ENCODE measurements at places on chromosomes 12 and 14.

GRCh38 chr12:3152892-3153291 is 75.7 kb downstream of the TSPAN9 start:
- DNase-seq = no peak

- DNase-seq = no peak
Observed at GRCh38 chr14:71988939-71989338, 56.7 kb downstream of the RGS6 start.

DNA sequence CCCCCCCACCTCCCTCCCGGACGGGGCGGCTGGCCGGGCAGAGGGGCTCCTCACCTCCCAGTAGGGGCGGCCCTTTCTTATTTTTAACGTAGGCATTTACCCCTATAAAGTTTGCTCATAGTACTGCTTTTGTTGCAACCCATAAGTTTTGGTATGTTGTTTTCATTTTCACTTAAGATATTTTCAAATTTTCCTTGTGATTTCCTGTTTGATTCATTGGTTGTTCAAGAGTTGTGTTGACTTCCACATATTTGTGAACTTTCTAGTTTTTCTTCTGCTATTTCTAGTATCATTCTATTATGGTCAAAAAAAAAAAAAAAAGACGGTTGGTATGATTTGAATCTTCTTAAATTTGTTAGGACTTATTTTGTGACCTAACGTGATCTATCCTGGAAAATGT is 6.5 kb downstream of the NOXRED1 start:
- no peak for DNase-seq

GRCh38 chr12:108618079-108618952 is 15.4 kb downstream of the SELPLG start:
- DNase-seq = peak; percentile 83

GRCh38 chr12:92828565-92828964 is 100.5 kb downstream of the EEA1 start:
- no peak for DNase-seq

DNA sequence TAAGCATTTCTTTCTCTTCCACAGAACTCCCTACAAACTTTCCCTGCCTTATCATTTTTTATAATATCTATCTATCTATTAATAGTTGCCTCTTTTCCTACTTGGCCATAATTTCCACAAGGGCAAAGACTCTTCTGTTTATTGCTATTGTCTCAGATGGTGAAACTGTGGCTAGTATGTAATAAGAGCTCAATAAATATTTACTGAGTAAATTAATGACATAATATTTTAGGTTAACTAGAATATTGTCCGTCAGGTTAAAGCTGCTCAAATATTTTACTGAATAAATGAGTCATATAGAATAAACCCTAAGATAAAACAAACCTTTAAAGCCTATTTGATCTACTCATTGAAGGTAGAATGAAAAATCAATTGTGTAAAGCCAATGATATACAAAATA is 240.5 kb downstream of the PPFIA2 start:
- no peak for DNase-seq

DNA sequence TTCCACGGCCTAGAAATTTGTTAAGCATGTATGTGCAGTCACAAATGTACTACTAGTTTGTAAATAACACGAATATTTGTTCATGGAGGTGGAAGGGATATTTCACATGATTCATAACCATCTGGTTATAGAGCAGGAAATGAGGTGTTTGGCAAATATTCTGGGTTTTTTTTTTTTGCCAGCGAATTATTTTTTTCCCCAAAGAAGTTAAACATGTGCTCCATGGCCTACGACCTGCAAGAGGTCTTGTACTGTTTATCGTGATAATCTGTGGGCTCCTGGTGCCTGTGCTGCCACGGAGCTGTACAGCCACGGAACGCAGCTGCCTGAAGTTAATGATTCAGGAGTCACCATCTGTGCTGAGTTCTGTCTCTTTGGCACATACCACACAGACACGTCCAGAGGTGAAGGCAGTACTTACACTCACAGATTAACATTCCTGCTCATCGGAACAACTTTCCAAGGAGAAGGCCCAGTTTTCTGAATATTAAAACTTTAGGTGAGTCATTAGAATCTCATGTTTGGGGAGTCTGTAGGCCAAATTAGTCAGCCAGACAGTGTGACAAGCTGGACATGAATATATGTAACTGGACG is 156.3 kb downstream of the TMX1 start:
- DNase-seq = no peak

DNA sequence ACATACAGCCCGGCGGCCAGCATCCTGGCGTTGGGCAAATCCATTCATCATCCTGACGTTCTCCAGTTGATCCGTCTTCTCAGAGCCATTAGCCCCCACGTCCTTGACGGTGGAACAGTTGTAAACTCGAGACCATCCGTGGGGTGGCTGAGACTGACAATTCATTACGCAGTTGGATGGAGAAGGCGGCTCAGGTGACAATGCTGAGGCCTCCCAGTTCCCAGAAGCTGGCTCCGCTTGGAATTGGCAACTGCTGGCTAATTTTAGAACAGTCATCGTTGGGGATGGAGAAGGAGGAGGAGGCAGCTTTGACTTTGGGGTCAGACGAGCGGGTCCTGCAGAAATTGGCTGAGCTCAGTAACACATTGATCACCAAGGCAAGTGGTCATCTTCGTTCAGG is 186.5 kb downstream of the PHETA1 start:
- DNase-seq = no peak

GRCh38 chr12:72053604-72054003 is 115.0 kb downstream of the TPH2 start:
- DNase-seq = no peak

GRCh38 chr12:24950231-24950834 is 1.4 kb upstream of the BCAT1 start:
- DNase-seq = peak; percentile 76

DNA sequence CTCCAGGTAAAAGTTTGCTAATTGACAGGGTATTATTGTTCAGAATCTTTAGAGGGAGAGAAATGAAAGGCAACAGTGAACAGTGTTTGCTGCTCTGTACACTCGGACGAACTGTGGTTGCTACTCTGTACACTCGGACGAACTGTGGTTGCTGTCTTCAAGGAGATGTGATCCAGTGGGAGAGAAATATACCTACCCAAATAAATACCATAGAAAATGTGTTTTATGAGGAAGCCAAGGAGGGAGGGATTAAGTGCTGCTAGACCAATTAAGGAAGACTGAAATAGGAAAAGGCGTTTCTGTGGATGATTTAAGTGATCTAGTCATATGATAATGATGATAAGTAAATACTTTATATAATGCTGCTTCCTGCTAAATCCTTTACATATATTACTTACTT is 2.7 kb downstream of the STK38L start:
- DNase-seq = no peak

DNA sequence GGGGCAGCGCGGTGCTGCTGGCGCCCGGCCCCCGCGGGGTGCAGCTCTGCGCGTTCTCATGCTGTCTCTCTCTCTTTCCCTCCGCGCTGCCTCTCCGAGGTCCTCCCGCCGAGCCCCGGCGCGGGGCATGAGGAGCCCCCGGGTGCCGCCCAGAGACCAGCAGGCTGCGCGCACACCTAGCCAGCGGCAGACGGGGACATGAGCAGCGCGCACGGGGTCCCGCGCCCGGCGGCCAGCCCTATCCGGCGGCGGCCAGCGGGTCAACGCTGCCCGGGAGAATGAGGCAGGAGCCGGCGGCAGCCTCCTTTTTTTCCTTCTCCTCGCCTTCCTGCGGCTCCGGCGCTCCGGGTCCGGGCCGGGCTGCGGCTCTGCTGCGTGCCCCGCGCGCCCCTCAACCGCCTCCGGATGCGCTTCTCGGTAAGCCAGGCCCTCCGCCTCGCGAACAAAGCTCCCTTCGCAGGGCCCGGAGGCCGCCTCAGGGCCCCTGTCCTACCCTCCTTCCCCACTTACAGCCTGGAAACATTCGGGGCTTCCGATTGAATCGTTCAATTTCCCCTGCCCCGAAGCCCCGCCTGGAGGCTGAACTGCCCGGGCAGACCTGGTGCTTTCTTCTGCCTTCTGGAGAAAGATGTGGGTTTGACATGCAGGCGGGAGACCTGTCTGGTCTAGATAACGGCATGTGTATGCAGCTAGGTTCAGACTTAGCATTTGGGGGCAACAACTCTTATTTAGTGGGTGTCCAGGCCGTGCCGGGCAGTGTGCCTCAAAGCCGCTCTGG is at the start of gene TUNAR:
Gene TUNAR, plus strand, starts transcription at position 72 of the 778 bp plus-strand sequence.
- no peak for DNase-seq

- peak; percentile 38 for DNase-seq
Observed at GRCh38 chr14:75561013-75561432, 17.4 kb upstream of the FLVCR2 start.

DNA sequence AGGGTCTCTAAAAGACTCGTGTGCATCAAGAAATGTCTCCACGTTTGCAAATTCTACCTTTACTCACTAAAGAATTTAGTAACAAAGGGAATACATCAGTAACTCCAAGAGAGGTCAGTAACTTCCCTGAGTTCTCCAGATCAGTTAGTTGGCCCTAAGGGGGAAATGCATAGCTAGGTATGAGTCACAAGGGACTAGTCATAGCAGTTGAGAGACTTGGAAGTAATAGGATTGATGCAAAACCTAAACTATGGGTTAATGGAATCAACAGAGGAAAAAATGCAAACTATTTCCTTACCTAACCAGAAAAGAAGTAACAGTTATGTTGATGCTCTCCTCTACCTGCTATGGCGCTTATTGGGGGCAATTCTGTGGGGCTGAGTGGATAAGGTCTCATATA is 148.8 kb upstream of the GARIN6 start:
- no peak for DNase-seq

DNA sequence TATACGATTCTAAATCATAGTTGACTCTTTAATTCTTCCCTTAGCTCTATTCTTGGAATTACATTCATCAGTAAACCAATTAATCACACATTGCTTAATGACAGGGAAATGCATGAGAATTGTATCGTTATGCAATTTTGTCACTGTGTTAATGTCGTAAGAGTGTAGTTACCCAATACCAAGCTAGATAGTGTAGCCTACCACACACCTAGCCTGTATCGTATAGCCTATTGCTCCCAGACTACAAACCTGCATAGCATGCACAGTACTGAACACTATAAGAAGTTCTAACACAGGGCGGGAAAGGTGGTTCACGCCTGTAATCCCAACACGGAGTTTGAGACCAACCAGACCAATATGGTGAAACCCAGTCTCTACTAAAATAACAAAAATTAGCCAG is 24.7 kb downstream of the HNRNPC start:
- no peak for DNase-seq

DNA sequence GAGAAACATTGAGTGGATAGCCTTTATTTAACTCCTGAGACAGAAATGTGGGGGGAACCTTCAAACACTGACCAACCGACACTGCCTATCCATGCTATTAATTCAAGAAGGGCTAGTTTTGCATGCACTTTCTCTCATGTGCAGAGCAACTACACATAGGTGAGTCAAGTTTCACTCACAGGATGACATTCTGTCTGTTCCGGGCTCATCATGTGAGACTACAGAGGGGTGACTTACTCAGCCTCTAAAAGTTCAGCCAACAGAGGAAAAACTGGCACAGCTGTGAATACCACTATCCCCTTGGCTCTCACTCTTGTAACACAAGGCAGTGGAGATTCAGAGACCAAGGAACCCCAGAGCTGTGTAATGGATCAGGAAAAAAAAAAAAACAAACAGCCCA is 13.3 kb downstream of the BEST3 start:
- DNase-seq = no peak

DNA sequence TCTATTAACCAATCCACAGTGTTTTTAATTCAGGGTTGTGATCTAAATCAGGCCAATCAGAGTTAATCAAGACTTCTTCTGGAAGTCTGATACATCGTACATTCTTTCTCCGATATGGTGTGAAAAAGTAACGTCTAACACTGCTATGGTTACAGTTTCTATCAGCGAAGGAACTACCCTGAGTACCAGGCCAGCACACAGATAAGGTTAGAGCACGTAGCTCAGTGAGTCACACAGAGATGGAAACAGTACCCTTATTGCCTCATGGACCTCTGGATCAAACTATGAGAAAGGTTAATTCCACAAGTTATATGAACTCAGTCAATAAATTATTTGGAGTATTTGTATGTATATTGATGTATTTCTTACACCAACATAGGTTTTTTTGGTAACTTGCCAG is 3.3 kb downstream of the OR6C68 start:
- DNase-seq = no peak

GRCh38 chr12:42761086-42761485 is 171.5 kb upstream of the PRICKLE1 start:
- DNase-seq = no peak

DNA sequence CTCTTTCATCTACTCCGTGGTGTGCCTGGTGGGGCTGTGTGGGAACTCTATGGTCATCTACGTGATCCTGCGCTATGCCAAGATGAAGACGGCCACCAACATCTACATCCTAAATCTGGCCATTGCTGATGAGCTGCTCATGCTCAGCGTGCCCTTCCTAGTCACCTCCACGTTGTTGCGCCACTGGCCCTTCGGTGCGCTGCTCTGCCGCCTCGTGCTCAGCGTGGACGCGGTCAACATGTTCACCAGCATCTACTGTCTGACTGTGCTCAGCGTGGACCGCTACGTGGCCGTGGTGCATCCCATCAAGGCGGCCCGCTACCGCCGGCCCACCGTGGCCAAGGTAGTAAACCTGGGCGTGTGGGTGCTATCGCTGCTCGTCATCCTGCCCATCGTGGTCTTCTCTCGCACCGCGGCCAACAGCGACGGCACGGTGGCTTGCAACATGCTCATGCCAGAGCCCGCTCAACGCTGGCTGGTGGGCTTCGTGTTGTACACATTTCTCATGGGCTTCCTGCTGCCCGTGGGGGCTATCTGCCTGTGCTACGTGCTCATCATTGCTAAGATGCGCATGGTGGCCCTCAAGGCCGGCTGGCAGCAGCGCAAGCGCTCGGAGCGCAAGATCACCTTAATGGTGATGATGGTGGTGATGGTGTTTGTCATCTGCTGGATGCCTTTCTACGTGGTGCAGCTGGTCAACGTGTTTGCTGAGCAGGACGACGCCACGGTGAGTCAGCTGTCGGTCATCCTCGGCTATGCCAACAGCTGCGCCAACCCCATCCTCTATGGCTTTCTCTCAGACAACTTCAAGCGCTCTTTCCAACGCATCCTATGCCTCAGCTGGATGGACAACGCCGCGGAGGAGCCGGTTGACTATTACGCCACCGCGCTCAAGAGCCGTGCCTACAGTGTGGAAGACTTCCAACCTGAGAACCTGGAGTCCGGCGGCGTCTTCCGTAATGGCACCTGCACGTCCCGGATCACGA is 2.2 kb downstream of the SSTR1 start:
- DNase-seq = no peak

DNA sequence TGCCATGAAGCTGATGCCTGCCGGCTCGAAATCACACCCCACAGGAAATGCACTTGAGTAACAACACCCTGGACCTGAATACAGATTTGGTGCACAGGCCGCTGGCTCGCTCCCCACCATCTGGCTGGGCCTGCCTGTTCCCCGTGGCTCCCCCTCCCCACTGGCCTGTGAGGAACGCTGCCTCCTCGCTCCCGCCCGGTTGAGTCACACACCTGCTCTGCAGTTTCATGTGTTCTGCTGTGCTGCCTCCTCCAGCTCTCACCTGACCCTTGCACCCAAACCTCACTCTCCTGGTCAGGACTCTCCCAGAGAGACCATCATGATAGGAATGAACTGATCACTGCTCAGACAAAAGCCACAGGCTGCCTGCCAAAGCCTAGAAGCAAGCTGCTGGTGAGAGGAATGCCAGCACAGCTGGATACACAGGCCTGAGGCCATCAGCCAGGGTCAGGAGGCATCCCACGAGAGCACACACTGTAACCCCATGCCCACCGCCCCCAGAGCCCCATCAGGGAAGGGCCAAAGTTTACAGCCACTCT is 3.8 kb upstream of the SIVA1 start:
- peak; percentile 58 for DNase-seq

All from RPMI8226 (cell line).